Cardiac fibroblast (primary cell): ENCODE measurements at places on chromosomes 6 and 20.

- DNase-seq, result no peak
Observed at GRCh38 chr6:166105341-166106075, 62.1 kb downstream of the TBXT start.

DNA sequence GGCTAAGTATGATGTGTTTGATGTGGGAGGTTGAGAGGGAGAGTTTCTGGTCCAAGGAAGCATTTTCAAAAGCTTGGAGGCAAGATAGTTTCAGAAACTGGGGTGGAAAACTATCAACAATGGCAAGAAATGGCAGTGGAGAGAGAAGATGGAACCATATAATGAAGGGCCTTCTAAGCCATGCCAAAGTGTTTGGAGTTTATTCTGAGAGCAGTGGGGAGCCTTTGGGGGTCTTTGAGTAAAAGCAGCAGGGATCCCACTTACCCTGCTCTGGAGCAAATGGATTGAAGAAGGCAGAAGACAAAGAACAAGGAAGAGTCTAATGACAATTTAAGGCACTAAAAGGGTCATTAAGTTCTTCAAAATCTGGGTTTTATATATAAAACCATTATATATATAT, 538.9 kb downstream of the UTRN start:
- DNase-seq, result no peak

DNA sequence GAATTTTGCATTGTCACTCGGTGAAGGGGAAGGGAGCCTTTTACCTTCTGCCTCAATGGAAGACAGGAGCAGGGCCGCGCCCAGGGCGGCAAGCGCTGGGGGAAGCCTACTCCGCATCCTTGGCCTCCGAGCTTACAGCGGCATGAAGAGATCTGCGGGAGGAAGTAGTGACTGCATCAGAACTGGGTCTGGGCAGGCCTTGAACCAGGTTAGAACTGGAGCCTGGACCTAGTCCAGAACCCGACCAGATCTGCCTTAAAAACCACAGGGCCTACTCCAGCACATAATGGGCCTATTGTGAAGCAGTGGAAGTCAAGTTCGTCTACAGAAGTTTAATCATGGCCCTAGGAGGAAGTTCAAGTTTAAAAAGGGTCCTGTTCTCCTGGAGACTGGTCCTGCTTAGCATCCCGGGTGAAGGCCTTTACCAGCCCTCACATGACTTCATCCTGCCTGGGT, 3.1 kb downstream of the COL12A1 start:
- peak; percentile 33 for DNase-seq

GRCh38 chr6:135951169-135951568, 99.7 kb downstream of the PDE7B start:
- no peak for DNase-seq

GRCh38 chr6:149354009-149354408, 36.5 kb downstream of the TAB2 start:
- no peak for DNase-seq

- DNase-seq, result no peak
Observed at GRCh38 chr20:755941-756340, 12.4 kb downstream of the SLC52A3 start.

- DNase-seq, result no peak
Observed at GRCh38 chr6:508006-508405, 116.5 kb downstream of the IRF4 start.
